ENCODE measurements at places on chromosomes 13 and 19.

- no peaks in the 10 kb centered on the region for H3K27me3 ChIP-seq
- H3K4me3 ChIP-seq, result no peak overlapping the region
- H3K4me1 ChIP-seq, result no peaks in the 10 kb centered on the region
- no peaks in the 10 kb centered on the region for H3K36me3 ChIP-seq
- no peak overlapping the region for H3K27ac ChIP-seq
Observed at GRCh38 chr13:99636728-99637353, 135.6 kb downstream of the TM9SF2 start.

DNA sequence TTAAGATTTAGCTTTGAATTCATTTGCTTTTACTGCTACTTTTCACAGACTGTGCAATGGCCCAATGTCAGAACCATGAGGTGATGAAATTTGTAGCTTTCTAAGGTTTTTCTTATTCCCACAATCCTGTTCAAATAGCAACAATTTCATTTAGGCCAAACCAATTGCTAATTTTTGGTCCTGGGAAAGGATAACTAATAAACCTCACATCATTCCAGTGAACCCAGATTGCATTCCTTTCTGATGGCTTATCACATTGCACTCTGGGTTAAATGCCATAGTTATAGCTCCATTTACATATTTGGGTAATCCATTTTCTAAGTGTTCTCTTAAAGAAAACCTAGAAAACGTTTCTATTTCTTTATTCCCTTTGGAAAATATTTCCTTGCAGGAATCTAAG, 22.9 kb upstream of the POMP start:
- 0 out of 2 replicates have a peak, but pooled peaks cover 12% of the 10 kb centered on the region for H3K4me1 ChIP-seq
- H3K36me3 ChIP-seq, result no peaks in the 10 kb centered on the region
- no peak for DNase-seq
- no peak overlapping the region for H3K4me3 ChIP-seq
- no peaks in the 10 kb centered on the region for H3K27me3 ChIP-seq

GRCh38 chr19:31784671-31785101, 435.4 kb upstream of the TSHZ3 start:
- H3K4me1 ChIP-seq, result no peaks in the 10 kb centered on the region
- H3K4me3 ChIP-seq, result no peak overlapping the region
- H3K36me3 ChIP-seq, result no peaks in the 10 kb centered on the region
- no peak overlapping the region for H3K27ac ChIP-seq
- no peak for DNase-seq

DNA sequence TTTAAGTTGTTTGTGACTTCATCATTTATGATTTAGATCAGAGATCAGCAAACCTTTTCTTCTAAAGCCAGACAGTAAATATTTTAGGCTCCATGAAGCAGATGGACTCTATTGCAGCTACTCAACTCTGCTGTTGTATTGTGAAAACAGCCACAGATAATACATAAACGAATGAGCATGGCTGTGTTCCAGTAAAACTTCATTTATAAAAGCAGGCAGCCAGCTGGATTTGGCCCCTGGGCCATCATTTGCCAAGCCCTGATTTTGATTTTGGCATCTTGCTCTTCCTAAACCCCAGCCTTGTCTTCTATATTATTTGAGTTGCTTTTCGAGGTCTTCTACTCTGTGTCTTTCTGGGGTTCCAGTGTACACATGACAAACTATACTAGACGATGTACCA, 41.3 kb downstream of the RNASEH2B start:
- H3K4me1 ChIP-seq, result no peaks in the 10 kb centered on the region
- H3K4me3 ChIP-seq, result no peak overlapping the region
- no peak overlapping the region for H3K27ac ChIP-seq
- no peaks in the 10 kb centered on the region for H3K36me3 ChIP-seq

DNA sequence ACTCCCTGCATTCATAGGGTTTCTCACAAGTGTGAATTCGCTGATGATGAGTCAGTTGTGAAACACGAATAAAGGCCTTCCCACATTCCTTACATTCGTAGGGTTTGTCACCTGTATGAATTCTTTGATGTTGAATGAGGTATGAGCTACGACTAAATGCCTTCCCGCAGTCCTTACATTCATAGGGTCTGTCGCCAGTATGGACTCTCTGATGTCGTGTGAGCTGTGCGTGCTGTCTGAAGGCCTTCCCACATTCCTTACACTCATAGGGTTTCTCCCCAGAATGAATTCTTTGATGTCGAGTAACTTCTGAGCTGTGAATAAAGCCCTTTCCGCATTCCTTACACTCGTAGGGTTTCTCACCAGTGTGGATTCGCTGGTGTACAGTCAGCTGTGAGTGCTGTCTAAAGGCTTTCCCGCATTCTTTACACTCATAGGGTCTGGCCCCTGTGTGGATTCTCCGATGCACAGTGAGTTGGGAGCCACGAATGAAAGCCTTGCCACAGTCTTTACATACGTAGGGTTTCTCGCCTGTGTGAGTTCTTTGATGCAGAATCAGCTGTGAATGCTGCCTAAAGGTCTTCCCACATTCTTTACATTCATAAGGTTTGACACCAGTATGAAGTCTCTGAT, 30.5 kb upstream of the COX7A1 start:
- H3K4me3 ChIP-seq, result no peak overlapping the region
- DNase-seq, result peak; percentile 24
- no peaks in the 10 kb centered on the region for H3K36me3 ChIP-seq
- peaks cover 10% of the 10 kb centered on the region for H3K4me1 ChIP-seq
- peak overlapping the region; percentile 39 for H3K27ac ChIP-seq

- H3K4me3 ChIP-seq, result no peak overlapping the region
- H3K4me1 ChIP-seq, result no peaks in the 10 kb centered on the region
- H3K27me3 ChIP-seq, result no peaks in the 10 kb centered on the region
- DNase-seq, result no peak
- H3K36me3 ChIP-seq, result peaks cover 7% of the 10 kb centered on the region
- peak overlapping the region; percentile 52 for H3K27ac ChIP-seq
Observed at GRCh38 chr19:15268192-15268927, 36.1 kb upstream of the EPHX3 start.

DNA sequence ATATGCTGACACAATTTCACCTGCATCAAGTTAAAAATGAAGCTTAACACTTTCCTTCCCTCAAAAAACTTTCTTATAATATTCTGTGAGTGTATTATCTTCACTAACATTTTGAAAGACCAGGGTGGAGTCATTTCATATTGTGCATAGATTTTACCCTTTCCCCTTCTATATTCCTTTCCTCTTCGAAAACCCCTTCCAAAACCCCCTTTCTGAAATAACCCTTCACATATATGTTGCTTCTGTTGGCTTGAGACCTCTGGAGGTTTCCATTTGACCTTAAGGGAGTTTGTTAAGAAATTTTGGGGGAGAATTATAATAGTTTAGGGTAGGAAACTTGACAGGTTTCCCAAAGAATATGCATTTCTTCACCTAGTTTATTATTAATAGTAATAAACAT, 489.6 kb upstream of the MIR17HG start:
- H3K36me3 ChIP-seq, result no peaks in the 10 kb centered on the region
- no peak overlapping the region for H3K4me3 ChIP-seq
- DNase-seq, result no peak

- H3K27me3 ChIP-seq, result no peaks in the 10 kb centered on the region
- DNase-seq, result no peak
- no peaks in the 10 kb centered on the region for H3K4me1 ChIP-seq
- no peak overlapping the region for H3K27ac ChIP-seq
Observed at GRCh38 chr13:37486171-37486681, 112.3 kb downstream of the POSTN start.

DNA sequence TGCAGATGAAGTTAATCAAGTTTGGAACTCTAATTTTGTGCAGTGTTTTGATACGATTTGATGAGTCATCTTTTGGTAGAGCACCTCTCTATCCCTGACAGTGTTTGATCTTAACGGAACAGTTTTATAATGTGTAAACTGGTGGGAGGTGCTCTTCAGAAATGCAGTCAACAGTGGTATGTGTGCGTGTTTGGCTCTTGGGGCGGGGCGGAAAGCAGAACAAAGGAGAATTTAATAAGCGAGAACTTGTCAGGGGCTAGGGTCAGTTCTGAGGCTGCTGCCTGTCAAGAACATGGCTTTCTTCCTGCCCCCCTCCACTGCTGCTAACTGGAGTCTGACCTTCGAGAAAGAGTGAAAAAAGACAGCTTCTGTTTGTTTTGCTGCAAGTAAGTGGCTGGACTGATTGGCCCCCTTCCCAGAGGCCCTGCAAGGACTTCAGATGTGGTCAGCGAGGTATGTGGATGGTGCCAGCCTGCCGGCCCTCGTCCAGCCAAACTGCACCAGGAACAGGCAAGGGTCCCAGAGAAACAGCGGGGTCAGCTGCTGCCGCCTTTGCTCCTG, 40.8 kb downstream of the BBC3 start:
- no peak overlapping the region for H3K4me3 ChIP-seq
- H3K27me3 ChIP-seq, result no peaks in the 10 kb centered on the region
- DNase-seq, result peak; percentile 70
- peaks cover 4% of the 10 kb centered on the region for H3K36me3 ChIP-seq
- peak overlapping the region; percentile 65 for H3K27ac ChIP-seq
- H3K4me1 ChIP-seq, result peaks cover 24% of the 10 kb centered on the region

- no peak overlapping the region for H3K4me3 ChIP-seq
- no peaks in the 10 kb centered on the region for H3K27me3 ChIP-seq
- H3K4me1 ChIP-seq, result peaks cover 10% of the 10 kb centered on the region
- no peaks in the 10 kb centered on the region for H3K36me3 ChIP-seq
- DNase-seq, result no peak
Observed at GRCh38 chr19:11373166-11373884, 1.1 kb upstream of the SWSAP1 start.

DNA sequence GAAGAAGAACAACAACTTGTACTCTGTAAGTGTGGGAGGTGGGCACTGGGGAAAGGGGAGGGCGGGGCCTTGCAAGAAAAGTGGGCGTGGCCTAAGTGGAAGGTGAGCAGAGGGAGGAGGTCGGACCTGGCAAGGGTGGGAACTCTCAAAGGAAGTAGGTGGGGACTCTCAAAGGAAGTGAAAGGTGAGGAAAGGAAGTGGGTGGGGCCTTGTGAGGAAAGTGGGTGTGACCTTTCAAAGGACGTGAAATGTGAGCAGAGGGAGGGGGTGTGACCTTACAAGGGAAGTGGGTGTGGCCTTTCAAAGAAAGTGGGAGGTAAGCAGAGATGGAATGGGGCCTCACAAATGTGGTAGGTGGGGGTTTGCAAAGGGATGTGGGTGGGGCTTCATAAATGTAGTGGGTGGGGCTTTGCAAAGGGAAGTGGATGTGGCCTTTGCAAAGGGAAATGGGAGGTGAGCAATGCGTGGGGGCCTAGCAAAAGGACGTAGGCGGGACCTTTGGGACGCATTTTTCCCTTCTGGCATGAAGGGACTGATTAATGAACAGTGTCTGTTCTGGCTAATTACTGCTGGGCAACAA, 25.9 kb downstream of the ACSBG2 start:
- no peak overlapping the region for H3K4me3 ChIP-seq
- no peaks in the 10 kb centered on the region for H3K36me3 ChIP-seq
- H3K27me3 ChIP-seq, result no peaks in the 10 kb centered on the region
